Activated T-helper 2 cell treated with anti-CD3 and anti-CD28 coated beads, Interferon-gamma antibody, Interleukin-2, Interleukin-4, amounts not matched to agents 10 μg/mL and 5 μg/mL and 100 μg/mL, durations not matched to agents 14 hours and 24 hours and 36 hours (primary cell): ENCODE measurements at places on chromosomes 11 and 22. TPM values are rescaled to one million over a fixed set of nuclear protein-coding genes. Genes with fewer than 3 reads are reported as not detected.

SLC22A9 gene
- total RNA-seq: not detected in 2 replicates

NXPE2 gene
- not detected in 2 replicates for total RNA-seq

APOA4 gene
- not detected in 2 replicates for total RNA-seq

FAM83F gene
- total RNA-seq: 0.07 and 0.11 TPM in 2 replicates

BARX2 gene
- total RNA-seq: 4.7 and 4.9 TPM in 2 replicates

SOX6 gene
- 0.34 TPM in 1 of 2 replicates, not detected in the other for total RNA-seq

ANO3 gene
- total RNA-seq: not detected in 2 replicates

MYO18B gene
- 6.0 and 6.1 TPM in 2 replicates for total RNA-seq

UBQLN3 gene
- not detected in 2 replicates for total RNA-seq

MCHR1 gene
- not detected in 2 replicates for total RNA-seq

CYB5R2 gene
- 3.8 and 4.5 TPM in 2 replicates for total RNA-seq

MYRF gene
- total RNA-seq: 1.8 and 2.6 TPM in 2 replicates

CEP126 gene
- total RNA-seq: 0.67 and 1.1 TPM in 2 replicates

OR52E5 gene
- total RNA-seq: not detected in 2 replicates

LAYN gene
- 15.8 and 16.5 TPM in 2 replicates for total RNA-seq

CASP5 gene
- not detected in 2 replicates for total RNA-seq

KCNQ1OT1 gene
- total RNA-seq: 0.68 and 0.74 TPM in 2 replicates

BLID gene
- not detected in 2 replicates for total RNA-seq

ZPR1 gene
- total RNA-seq: 84.1 and 84.7 TPM in 2 replicates

SYVN1 gene
- total RNA-seq: 40.1 and 42.2 TPM in 2 replicates

SEPTIN3 gene
- 7.1 and 8.5 TPM in 2 replicates for total RNA-seq

CCDC179 gene
- not detected in 2 replicates for total RNA-seq
